ENCODE measurements at places on chromosomes 7 and 10. TPM values are rescaled to one million over a fixed set of nuclear protein-coding genes. Genes with fewer than 3 reads are reported as not detected.

The KNDC1 gene
- total RNA-seq = 7.1 TPM

The STYXL1 gene
- 22.6 TPM for total RNA-seq

The ARL5B gene
- 16.2 TPM for total RNA-seq

The SLC18A2 gene
- total RNA-seq = 1.2 TPM

The PKD2L1 gene
- not detected for total RNA-seq

The WDR37 gene
- total RNA-seq = 20.5 TPM

The PPP1R3A gene
- total RNA-seq = not detected

The FGFBP3 gene
- total RNA-seq = 6.0 TPM

The MKLN1 gene
- total RNA-seq = 110 TPM

The ADAMTS14 gene
- total RNA-seq = 3.1 TPM

The ECHS1 gene
- total RNA-seq = 64.1 TPM

The GRM8 gene
- 1.8 TPM for total RNA-seq

DNA sequence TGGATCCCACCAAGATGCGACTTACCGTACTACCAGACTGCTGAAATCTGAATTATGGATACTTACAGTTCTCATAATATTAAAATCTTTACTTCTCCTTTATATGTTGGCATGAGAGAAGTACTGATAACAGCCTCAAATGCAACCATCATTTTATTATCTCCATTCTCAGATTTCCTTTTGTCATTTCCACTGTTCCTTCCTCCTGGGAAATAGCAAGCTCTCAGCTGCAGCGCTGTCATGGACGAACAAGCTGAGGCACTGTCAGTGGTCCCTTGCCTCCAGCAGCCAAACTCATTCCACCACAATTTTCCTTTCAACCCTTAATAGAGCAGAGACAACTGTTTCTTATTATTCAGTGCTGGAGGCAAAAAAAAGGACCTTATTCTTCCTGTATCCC, 478.4 kb downstream of the ARL4A start:
- DNase-seq = no peak

DNA sequence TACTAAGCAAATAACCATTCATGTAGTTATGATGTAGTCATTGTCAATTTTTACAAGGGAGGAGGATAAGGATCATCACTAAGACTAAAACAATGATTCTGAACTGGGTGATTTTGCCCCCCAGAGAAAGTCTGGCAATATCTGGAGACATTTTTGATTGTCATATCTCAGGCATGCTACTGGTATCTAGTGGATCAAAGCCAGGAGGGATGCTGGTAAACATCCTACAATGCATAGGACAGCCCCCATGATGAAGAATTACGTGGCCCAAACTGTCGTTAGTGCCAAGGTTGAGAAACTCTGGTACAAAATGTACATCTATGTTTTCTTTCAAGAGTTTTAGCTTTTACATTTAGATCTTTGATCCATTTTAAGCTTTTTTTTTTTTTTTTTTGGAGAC, 57.3 kb downstream of the GBF1 start:
- DNase-seq = no peak

- no peak for DNase-seq
Observed at GRCh38 chr10:89838044-89838615, 136.7 kb downstream of the KIF20B start.

DNA sequence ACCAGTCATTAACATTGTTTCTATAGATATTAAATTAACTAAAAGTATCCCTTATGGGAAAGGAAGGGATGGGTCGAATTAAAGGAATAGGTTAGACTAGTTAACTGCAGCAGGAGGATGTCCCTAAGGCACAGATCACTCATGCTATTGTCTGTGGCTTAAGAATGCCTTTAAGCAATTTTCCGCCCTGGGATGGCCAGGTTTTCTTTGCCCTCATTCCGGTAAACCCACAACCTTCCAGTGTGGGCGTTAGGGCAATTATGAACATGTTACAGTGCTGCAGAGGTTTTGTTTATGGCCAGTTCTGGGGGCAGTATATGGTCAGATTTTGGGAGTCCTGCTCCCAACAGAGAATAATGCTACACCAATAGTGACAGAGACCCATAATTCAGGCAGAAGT, 139.3 kb upstream of the CDK13 start:
- no peak for DNase-seq

- DNase-seq = no peak
Observed at GRCh38 chr7:144653449-144653848, 182.4 kb downstream of the TPK1 start.

DNA sequence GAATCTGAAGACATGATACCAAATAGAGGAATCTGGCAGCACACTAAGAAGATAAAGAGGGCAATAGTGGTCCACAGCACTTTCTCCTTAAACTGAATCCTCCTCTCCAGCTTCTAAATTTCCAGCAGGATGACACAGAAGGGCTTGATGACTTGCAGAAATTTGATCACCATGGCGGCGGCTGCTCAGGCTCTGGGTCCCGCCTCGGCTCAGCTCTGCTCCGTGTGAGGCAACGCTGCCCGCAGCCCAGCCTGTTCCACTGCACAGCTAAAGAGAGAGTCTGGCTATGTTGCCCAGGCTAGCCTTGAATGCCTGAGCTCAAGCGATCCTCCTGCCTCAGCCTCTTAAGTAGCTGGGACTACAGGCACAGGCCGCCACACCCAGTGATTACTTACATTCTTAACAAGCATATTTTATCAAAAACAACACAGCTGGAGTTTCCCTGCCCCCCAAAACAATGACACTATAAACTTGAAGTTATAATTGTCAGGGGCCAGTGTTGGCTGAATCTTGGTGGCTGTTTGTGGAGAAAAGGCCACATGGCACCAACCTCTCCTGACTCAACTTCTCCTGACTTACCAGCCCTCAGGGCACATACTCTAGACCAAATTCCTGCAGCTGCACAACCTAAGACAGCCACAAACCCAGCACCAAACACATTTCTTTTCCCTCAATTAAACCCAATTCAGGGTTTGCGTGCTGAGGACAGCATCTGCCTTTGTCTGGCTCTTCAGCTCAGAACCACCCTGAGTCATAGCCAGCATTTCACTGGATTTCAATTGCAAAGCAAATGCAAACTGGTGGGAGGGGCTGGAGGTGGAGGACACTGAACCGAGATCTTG, 11.6 kb upstream of the TNPO3 start:
- DNase-seq = no peak

DNA sequence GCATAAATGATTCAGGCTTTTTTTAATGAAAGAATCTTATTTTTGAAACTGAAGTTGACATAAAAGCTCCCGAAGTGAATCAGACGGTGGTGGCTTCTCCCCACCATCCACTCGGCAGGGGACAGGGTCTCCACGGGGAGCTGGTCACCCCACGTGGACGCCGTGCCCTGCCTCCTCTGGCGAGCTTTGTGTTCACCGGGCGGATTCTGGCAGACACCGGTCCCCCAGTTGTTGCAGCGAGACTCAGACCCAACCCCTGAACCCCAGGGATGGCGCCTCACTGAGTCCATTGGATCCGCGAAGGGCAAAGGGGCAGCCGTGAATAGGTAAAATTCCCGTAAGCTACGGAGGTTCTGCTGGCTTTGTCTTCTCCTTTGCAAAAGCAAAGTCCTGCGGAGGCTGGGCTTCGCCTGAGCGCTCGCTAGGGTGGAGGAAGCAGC, 38.4 kb downstream of the PTPRN2 start:
- no peak for DNase-seq

DNA sequence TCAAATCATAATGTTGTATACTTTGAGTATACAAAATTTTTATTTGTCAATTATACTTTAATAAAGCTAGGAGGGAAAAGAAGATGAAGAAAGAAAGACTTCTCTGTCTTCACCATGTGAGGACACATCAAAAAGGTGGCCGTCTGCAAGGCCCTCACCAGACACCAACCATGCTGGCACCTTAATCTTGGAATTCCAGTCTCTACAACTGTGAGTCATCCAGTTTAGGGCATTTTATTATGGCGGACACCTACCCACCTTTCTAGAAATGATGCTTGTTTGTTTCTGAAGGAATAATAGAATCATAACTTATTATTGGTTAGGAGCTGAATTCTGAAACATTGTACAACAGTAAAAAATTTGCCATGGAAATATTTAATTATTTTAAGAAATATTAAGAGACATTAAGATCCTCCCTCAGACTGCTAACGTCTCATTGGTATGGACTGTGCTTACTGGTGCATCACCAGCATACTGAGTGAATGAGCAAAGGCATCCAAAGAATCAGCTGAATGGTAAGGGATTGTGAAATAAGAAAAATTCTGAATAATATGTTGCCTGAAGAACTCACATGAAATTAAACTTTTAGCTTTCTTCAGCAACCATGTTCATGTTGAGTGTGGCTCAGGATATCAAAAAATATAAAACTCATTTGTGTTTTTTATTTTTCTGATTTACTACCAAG, 536.6 kb downstream of the HTR7 start:
- no peak for DNase-seq

DNA sequence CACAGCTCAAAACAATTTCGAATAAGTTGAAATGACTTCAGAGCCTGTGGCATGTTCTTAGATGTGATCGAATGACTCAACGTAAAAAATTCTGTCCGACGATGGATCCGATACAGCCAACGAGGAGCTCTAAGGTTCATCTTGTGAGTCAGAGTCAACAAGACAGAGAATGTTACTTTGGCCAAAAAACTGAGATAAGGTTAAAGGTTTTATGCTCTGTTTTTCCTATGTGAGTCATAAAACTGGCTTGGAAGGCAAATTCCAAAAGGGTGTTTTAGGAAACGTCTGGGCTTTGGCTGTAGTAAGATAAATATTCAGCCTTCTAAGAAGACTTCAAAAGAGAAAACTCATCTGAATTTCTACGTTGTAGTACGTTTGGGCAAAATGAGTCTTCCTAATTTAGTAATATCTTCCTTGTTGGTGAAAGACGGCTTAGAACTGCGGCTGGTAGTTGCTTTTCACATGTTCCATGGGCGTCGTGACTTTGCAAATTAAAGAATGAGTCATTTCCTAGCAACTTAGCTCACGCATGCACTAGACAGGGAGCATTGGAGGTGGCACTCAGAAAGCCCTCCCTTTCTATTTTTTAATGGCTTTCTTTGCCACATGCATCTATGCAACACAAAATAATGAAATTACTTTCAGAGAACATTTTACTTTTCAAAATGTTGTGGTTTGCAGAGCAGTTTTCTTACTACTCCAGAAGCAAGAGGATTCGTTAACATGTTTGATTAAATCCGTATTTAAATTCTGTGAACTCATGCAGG, 28.2 kb downstream of the PFKP start:
- no peak for DNase-seq

- no peak for DNase-seq
Observed at GRCh38 chr10:19795684-19796083, 20.5 kb upstream of the PLXDC2 start.

- DNase-seq = no peak
Observed at GRCh38 chr7:87317691-87318245, 27.7 kb upstream of the CROT start.

- no peak for DNase-seq
Observed at GRCh38 chr7:29041991-29042390, 83.9 kb upstream of the TRIL start.

GRCh38 chr10:124626759-124627380, 117.3 kb downstream of the FAM53B start:
- DNase-seq = no peak

- DNase-seq = no peak
Observed at GRCh38 chr7:28818996-28819395, 139.1 kb downstream of the TRIL start.

GRCh38 chr7:17339139-17339538, 40.7 kb downstream of the AHR start:
- DNase-seq = no peak

DNA sequence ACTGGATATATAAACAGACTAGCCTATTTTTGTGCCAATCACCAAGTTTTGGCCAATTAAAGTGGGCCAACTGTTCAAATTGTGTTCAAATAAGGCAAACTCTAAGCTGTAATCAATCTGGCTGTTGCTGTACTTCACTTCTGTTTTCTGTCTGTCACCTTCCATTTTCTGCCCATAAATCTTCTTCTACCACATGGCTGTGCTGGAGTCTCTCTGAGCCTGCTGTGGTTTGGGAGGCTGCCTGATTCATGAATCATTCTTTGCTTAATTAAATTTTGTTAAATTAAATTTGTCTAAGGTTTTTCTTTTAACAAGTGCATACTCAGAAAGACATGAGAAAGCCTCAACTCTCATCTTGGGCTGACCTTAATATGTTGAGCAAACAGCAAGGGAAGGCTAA, 172.6 kb upstream of the VIPR2 start:
- DNase-seq = no peak

- no peak for DNase-seq
Observed at GRCh38 chr7:57579454-57579853, 129.5 kb downstream of the ZNF716 start.

GRCh38 chr7:55366461-55367070, 1.4 kb downstream of the LANCL2 start:
- no peak for DNase-seq

- DNase-seq = no peak
Observed at GRCh38 chr7:98276241-98276761, 5.2 kb upstream of the BRI3 start.

DNA sequence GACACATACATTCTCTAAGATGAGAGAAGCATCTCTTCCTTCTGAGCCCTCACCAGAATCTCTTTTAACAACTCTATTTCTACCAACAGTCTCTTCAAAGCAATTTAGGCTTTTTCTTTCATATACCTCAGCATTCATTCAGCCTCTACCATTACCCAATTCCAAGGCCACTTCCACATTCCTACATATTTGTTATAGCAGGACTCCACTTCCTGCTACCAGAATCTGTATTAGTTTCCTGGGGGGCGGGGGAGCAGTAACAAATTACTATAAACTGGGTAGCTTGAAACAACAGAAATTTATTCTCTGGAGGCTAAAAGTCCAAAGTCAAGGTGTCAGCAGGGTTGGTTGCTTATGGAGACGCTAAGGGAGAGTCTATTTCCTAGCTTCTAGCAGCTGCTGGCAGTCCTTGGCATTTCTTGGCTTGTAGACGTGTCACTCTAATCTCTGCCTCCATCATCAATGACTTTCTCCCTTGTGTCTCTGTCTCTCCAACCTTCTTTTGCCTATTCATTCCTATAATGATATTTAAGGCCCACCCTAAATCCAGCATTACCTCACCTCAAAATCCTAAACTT, 7.4 kb downstream of the PRPS1L1 start:
- DNase-seq = no peak

GRCh38 chr7:47594406-47594805, 12.5 kb upstream of the TNS3 start:
- DNase-seq = no peak

DNA sequence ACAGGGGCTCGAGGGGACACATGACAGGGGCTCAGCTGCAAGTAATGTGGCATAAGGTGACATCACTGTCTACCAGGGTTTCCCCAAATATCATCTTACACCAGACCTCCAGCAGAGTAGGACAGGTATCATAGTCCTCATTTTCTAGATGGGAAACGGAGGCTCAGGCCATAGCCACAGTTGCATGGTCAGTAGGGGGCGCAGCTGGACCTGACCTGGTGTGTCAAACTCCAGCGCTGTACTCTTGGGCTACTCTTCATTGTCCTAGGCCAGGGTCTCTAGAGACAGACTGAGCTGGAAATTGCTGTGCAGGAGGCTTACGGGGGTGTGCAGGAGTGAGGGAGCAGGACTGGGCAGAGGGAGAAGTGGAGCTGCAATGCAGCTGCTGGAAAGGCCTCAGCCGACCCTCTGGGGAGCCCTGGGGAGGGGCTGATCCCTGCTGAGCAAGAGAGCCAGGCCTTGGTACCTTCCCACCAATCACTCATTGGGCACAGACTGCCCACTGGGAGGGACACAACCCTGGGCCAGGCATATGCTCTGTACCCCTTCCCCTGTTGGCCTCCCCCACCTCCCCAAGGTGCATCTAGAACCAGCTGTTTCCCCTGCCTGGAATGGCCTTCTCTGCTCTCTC, 89.9 kb downstream of the CDH23 start:
- DNase-seq = no peak

GRCh38 chr10:46541735-46542566, 14.5 kb downstream of the GPRIN2 start:
- peak; percentile 58 for DNase-seq

- no peak for DNase-seq
Observed at GRCh38 chr10:73590881-73591799, at the start of gene USP54. Gene USP54, minus strand, starts transcription at chr10:73591342. Its CDS starts 15,684 bp downstream, at chr10:73575658.
